Posterior cingulate gyrus (tissue), 11 donors: ENCODE measurements at places on chromosomes 4 and X.
A peak's percentile ranks its signal among the peaks of the same experiment; 100 is the strongest.

DNA sequence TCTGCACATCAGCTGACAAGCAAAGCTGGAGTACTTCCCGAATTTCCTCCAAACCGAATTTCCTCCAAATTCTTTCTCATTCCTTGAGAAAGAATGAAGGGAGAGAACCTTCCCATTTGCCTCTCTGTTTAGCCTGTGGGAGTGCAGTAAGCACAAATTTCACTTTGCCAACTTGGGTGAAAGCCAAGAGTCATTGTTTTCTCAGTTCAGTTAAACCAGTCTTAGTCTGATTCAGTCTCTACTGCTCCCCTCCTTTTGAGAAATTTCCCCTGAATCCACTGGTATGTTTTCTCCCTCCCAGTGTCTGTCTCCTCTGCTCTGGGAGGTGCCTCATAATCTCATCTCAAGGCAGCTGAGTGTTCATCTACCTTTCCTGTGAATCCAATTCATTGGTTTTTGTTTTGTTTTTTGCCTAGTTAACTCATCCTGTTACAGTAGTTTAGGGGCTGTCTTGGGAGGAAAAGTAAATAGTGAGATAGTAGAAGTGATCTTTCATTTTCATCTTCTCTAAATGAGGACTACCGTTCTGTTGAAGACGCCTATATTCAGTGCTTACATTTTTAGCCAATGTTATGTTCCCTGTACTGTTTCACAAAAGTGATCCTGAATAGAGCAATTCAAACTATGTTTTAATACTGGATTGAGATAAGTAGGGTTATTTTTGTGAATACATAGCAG is 49.0 kb downstream of the SYTL5 start:
- DNase-seq = no peak

DNA sequence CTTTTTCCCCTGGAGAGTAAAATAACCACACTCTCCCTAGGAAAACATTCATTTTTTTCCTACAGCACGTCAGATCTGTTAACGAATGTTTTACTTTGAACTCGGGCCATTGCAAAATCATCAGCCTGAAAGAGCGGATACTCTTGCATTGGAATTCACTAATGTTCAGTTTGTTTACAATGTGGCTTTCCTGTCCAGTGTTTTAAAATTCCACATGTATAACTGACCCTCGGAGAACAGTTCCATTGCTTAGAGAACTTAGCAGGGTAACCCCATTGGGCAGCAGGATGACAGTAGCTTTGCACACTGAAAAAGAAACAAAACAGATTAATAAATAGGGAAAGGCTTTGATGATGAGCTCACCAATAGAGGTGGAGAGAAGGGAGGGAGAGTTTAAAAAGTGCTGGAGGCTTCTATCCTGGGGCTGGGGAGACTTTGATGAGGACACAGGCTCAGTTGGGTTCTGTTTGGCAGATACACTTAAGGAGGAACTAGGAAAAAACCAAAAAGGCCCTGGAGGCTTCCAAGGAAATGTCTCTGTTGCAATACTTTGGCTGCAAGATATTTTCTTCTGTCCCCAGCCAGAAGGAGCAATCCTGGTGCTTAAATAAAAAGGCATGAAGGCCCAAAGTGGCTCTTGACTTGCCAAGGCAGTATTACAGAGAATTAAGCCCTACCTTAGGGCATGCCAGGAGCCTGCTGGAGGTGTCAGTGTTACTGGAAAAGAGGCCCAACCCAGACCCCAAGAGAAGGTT is 143.1 kb downstream of the ARSF start:
- DNase-seq = no peak

- DNase-seq = peak; percentile 26
These were observed at the start of gene BEX5 for GRCh38 chrX:102155806-102156179. Gene BEX5, minus strand, starts transcription at chrX:102155977. Its CDS starts 1,712 bp downstream, at chrX:102154265.

- no peak for DNase-seq
These were observed 86.6 kb downstream of the HUWE1 start for GRCh38 chrX:53599781-53600396.

DNA sequence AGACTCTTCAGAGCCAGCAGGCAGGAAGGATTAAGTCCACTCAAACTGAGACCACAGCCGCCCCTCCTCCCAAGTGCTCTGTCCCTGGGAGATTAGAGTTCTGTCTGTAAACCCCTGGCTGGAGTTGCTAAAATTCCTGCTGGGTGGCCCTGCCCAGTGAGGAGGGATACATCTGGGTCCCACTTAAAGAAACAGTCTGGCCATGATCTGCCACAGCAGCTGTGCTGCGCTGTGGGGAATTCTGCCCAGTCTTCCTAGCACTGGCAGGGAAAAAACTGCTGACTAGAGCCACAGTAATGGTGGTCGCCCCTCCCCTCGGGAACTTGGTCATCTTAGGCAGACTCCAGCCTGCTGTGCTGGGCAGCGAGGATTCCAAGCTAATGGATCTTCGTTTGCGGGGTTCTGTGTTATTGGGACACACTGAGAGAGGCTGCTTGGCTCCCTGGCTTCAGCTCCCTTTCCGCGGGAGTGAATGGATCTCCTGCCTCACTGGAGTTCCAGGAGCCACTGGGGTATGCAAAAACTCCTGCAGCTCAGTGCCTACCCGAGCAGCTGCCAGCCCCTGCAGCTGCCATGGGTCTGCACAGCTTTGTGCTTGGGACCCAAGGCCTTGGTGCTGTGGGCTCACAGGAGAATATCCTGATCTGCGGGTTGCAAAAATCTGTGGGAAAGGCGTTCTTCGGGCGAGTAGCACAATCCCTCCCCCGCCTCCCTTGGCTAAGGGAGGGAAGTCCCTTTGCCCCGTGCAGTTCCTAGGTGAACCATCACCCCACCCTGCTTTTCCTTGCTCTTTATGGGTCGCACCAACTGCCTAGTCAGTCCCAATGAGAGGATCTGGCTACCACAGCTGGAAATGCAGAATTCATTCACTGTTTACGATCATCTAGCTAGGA is 15.7 kb downstream of the ZXDB start:
- DNase-seq = no peak

GRCh38 chr4:176671532-176671931 is 121.2 kb downstream of the VEGFC start:
- no peak for DNase-seq

GRCh38 chr4:39814403-39815185 is 116.7 kb downstream of the UBE2K start:
- no peak for DNase-seq

- DNase-seq = no peak
These were observed 90.6 kb upstream of the MAB21L2 start for GRCh38 chr4:150491132-150492049.

DNA sequence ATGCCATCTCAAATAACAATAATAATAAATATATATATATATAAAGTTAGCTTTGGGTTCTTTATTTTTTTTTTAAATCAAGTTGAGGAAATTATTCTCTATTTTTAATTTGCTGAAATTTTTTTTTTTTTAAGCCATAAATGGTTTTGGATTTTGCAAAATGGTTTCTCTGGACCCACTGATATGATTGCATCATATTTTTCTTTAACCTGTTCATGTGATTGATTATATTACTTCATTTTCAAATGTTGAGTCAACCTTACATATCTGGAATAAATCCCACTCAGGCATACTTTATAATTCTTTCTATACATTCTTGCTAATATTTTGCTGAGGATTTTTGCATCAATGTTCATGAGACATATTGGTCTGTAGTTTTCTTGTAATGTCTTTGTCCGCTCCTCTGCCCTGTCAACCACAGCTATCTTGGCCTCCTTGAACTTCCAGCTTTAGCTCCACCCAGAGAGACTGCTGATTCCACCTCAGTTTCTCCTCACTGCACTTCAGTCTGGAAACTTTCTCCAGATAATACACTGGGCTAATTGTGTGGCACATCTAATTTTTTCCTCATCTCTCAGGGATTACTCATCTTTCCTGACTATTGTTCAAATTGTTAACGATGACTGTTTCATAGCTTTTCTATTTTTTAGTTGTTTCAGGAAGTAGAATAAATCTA is 160.9 kb upstream of the GIMD1 start:
- DNase-seq = no peak

GRCh38 chr4:47032405-47033106 is 1.2 kb downstream of the GABRB1 start:
- peak; percentile 67 for DNase-seq

DNA sequence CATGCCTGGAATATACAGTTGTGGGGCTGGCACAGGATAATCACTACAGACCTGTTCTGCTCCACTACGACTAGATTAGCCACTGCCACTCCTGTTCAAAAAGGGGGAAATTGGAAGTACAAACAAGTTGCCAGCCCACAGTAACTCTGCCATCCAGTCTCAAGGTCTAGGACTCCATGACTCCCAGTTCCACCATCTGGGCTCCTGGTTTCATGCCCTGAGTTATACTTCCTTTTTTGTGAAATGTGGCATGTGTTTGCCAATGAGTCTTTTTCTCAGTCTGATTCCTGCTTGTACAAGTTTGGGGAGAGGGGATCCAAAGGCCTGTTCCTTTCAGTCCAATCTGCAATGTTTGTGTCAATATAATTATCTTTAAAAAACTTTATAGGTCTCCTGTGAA is 1.0 kb upstream of the BLOC1S4 start:
- no peak for DNase-seq

GRCh38 chr4:141003193-141003592 is 130.1 kb downstream of the RNF150 start:
- no peak for DNase-seq

- no peak for DNase-seq
These were observed 12.3 kb upstream of the ENOX2 start for GRCh38 chrX:130915302-130915701.

GRCh38 chr4:181819946-181820345 is 423.3 kb upstream of the TENM3 start:
- no peak for DNase-seq

DNA sequence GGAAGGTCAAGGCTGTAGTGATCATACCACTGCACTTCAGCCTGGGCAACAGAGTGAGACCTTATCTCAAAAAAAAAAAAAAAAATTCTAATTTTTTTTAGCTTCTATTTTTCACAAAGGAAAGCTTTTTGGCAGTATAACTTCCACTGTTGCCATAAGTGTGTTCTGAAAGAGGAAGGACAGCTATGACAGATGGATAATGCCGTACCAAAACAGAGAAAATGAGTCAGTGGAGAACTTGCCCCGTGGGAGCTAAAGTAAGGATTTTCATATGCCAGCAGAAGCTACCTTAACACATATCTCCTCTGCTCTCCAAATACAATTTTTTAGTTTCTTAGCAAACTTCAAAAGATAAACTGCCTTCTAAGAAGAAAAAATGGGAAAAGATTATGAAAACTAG is 43.7 kb downstream of the RPS3A start:
- DNase-seq = no peak

GRCh38 chrX:70289793-70290770 is at the start of the genes KIF4A and PDZD11:
Gene KIF4A, plus strand, starts transcription at chrX:70290104. Its CDS starts 355 bp downstream, at chrX:70290459.
Gene PDZD11, minus strand, starts transcription at chrX:70289927. Its CDS starts 586 bp downstream, at chrX:70289341.
- DNase-seq = peak; percentile 74

DNA sequence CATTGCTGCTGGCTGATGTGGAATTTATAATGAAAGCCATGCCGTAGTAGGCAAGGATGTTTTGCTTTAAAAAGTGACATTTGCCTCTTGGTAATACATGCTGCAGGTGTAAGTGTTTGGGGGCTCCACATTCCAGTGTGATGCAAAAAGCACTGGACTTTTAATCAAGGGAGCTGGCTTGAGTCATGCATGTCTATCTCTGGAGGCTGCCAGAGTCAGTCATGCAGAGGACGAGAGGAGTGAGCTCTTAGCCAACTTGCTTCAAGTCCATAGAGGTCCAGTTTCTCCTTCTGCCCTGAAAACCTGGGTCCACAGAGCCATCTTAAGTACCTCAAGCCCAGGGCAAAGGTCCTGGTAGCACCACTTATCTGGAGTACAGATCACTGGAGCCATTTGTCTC is 11.6 kb upstream of the CXCL13 start:
- DNase-seq = no peak

DNA sequence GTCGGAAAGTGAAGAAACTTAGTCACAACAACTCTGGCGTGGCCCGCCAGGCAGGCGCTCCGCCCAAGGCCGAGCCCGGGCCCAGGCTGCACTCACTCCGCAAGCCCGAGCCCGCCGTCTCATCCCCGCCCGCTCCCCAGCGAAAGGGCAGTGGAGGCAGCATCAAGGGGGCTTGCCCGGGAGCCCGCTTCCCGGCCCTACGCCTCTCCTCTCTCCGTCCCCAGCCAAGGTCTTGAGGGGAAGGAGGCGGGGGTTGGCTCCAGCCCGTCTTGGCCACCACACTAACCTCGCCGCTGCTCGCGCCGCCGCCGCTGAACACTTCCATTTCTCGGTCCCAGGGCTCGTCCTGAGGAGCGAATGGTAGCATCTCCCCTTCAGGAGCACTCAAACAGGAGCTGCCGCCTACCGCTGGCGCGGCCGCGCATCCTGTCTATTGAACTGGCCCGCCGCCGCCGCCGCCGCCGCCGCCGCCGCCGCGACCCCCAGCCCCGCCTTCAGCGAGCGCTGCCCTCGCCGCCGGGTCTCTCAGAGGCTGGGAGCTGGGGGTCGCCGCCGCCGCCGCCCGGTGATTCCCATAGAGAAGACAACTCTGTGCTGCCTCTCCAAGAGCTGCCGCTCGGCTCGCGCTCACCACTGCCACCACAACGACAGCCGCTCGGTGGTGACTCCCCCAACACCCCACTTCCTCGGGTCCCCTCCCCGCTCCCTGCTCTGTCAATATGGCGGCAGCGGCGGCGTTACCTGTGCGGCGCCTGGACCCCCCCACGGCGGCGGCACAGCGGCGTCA is at the start of gene RPS6KA6:
TSS of gene RPS6KA6 (minus strand) at position 667 of the 787 bp plus-strand sequence. CDS start at position 367, 300 bp downstream.
- peak; percentile 35 for DNase-seq

GRCh38 chr4:3197366-3198105 is 51.4 kb upstream of the MSANTD1 start:
- no peak for DNase-seq

DNA sequence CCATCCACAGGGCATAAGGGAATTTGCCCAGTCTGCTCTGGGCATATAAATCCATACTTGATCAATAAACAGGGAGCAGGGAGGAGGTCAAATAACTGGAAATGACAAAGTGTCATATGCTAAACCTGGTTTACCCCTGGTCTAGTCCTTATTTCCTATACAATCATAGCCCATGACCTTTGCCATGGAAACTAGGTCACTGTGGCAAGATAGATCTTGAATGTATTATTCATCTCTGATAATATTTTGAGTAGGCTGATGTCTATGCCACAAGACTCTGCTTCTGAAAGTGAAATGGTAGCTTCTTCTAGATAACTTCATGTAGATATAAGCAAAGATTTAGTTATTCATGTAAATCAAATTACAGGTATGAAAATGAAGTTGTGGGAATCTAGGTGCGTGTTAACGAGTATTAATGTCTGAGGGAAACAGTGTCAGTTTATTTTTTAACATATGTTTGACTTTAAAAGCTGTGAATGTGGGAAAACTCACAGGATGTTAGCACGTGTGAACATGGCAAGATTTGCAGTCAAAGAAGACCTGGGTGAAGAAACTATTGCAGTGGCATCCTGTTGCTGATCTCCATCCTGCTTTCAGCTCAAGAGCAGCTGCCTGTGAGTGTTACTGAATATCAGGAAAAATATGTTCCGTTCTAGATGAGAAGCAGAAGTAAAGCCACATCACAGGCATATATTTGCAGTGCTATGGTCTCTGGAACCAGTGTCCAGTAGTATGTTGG is 81.8 kb upstream of the NDP start:
- DNase-seq = no peak

- no peak for DNase-seq
These were observed 414.4 kb downstream of the SMARCA1 start for GRCh38 chrX:129108936-129109335.

DNA sequence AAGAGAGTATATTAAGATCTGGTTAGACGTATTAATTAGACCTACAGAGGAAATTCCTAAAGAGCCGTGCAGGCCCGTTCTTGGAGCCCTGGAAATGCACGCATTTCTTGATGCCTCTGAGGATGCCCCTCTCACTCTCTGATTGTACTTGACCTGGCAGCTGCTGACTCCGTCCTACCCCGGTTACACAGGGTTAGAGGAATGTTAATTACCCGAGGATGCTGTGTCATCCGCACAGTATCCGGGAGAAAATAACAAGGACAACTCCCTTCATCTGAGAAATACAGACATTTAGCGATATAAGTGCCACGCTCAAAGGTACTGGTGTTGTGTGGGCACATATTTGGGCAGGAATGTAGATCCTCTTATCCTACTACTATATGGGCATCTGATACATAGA is 404.6 kb upstream of the FAT1 start:
- DNase-seq = no peak
